ENCODE measurements at places on chromosomes 2 and 18. TPM values are rescaled to one million over a fixed set of nuclear protein-coding genes. Genes with fewer than 3 reads are reported as not detected.

STPG4 gene
- 0.25 TPM for total RNA-seq

AGXT gene
- total RNA-seq, result not detected

GRHL1 gene
- 0.31 TPM for total RNA-seq

REG1B gene
- total RNA-seq, result not detected

RAX gene
- not detected for total RNA-seq

TXNDC2 gene
- total RNA-seq, result 0.28 TPM

CLEC4F gene
- not detected for total RNA-seq

CRYGC gene
- not detected for total RNA-seq

CRACDL gene
- total RNA-seq, result 17.0 TPM

GATA6 gene
- 13.1 TPM for total RNA-seq

Data from chondrocyte (in vitro differentiated cells).